T-helper 17 cell (primary cell): ENCODE measurements at places on chromosomes 6 and 20.

DNA sequence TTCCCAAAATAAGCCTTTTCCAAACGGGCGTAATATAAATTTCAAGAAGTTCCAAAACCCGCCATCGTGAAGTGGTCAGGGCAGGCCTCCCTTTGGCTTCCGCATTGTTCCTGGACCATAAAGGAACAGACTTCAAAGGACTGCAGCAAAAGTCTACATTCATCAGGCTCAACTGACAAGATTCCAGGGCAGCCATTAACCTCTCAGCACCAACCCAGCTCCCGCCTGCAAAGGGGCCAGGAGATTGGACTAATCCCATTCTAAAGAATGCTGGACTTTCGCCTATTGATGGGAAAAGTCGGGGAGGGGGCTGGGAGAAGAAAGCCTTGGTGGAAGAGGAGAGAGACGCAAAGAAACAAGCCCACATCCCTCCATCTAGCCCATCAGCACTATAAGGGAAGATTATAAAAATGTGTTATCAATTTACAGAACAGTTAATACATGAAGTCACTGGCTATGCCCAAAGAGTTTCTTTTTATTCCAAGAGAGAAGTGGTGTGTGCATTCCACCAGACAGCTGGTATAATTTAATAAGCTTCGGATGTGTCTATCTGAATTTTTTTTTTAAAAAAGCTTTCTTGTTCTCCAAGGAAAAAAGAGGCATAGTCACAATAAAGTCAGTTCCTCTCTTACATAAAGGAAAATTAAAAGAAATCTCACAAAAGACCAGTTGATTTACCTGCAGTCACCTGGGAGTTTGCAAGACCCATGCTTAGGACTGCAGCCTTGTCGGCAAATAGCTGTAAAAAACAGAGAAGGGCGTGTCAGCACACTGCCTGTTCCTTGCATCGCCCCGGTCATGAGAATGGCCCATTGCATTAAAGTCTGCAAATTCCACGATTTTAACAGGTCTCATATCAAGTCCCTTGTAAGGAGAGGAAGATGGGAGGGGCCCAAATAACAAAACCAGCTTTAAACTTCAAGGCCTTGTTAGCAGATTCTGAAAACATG, 17.8 kb downstream of the JAG1 start:
- H3K4me3 ChIP-seq: no peak overlapping the region
- DNase-seq: no peak

DNA sequence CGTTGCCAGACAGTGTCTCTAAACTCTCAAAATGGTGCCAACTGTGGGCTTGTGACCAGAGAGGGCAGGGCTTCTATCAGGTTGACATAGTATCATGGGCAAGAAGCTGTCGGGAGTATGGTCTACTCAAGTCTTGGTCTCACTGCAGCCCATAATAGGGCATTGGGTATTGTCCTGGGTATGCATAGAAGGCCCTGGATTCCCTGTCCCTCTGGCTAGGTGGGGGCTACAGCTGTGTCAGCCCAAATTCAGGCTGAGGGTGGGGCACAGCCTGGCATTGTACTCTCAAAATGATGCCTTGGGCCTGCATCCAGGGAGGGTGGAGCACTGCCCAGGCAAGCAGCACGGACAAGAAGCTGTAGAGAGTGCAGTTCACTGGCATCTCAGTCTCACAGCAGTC, 408.8 kb upstream of the MAN1A1 start:
- no peaks in the 10 kb centered on the region for H3K36me3 ChIP-seq
- H3K27me3 ChIP-seq: peaks cover 21% of the 10 kb centered on the region
- DNase-seq: no peak
- H3K4me1 ChIP-seq: no peaks in the 10 kb centered on the region
- no peak overlapping the region for H3K4me3 ChIP-seq

DNA sequence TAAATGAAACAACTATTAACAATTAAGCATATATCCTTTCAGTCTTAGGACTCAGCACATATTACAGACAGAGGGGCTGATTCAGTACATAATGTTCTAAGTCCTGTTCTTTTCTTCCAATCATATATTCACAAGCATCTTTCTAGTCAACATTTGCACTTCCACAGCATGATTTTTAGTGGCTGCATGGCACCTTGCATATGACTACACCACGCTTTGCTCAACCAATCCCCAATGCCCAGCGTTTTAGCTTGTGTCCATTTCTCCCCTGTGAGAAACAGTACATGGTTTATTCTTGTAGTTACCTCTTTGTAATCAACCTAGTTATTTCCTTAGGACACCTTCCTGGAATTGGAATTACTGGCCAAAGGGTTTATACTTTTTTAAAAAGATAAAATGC, 33.2 kb downstream of the AAR2 start:
- H3K36me3 ChIP-seq: peaks cover 2% of the 10 kb centered on the region
- no peaks in the 10 kb centered on the region for H3K4me1 ChIP-seq
- no peak overlapping the region for H3K27ac ChIP-seq
- H3K27me3 ChIP-seq: peaks cover 18% of the 10 kb centered on the region
- DNase-seq: no peak

DNA sequence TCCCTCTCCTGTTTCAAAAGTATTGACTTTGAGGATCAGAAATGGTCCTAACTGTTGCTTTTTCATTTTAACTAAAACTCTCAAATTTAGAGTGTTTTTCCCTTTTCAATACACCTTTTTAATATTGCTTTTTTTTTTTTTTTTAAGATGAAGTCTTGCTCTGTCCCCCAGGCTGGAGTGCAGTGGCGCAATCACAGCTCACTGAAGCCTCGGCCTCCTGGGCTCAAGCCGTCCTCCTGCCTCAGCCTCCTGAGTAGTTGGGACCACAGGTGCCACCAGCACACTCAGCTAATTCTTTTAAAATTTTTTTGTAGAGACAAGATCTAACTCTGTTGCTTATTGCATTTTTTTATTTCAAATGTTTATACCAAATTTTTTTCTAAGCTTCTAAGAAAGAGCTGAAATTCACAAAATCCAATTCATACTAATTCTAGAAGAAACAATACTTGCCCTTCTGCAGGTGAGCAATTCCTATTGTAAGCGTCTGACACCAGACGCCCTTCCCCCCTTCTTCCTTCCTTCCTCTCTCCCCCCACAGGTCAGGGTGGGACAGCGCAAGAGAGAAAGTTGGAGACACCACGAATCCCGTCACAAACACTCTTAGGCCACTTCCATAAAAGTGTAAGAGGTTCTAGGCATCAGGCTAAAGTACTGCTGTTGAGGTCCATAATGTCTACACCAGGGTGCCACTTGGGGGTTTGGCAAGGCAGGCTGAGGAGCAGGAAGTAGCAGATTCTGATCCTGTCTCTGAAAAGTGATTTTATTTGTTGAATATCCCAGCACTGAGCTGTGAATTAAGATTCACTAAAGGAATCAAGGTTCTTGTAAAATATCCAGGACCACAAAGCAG, 12.8 kb downstream of the DLL1 start:
- peak overlapping the region; percentile 86 for H3K27ac ChIP-seq
- H3K4me3 ChIP-seq: no peak overlapping the region
- peaks cover 15% of the 10 kb centered on the region for H3K4me1 ChIP-seq
- H3K27me3 ChIP-seq: peaks cover 17% of the 10 kb centered on the region

DNA sequence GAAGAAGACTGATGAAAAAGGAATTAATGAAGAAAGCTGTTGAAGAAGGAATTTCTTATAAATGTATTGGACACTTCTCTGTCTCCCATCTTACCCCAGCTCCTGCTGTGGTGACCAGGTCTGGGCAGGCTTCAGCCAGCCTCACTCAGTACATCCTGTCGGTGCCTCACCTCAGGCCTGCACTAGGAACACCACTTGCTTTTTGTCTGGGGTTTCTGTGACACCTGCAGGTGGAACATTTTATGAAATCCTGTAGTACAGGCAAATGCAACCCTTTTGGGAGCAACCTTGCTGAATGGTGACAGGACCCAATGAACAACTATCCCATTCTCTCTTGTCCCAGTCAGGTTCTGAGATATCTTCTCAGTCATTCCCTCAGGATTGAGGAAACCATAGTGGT, 129.7 kb downstream of the PRDM13 start:
- no peak for DNase-seq
- H3K36me3 ChIP-seq: peaks cover 2% of the 10 kb centered on the region
- peaks cover 5% of the 10 kb centered on the region for H3K4me1 ChIP-seq

DNA sequence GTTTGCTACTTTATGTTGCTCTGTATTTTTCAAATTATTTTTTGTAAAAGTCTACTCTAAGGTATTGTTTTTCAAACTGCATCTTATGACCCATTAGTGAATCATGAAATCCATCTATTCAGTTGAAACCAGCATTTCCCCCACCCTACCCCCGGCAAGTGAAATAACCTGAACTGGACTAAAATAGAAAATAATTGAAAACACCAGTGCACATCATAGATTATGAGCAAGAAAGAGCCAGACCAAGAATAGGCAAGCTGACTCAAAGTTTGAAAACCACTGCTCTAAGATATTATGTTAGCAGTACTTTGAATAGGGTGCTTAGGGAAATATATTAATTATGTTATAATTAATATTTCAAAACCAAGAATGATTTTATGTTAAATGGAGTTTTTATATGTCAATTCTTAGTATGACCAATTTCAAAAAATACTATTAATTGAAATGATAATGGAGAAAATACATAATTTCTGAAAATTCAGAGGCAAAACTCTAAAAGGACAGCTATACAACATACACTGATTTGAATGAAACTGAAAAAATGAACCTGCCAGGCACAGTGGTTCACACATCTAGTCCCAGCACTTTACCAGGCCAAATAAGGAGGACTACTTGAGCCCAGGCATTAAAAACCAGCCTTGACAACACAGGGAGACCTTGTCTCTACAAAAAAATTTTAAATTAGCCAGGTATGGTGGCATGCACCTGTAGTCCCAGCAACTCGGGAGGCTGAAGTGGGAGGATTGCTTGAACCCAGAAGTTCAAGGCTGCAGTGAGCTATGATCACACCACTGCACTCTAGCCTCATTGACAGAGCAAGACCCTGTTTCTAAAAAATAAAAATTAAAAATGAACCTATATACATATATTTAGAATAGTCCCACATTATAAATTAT, 112.0 kb downstream of the CDK19 start:
- H3K27me3 ChIP-seq: no peaks in the 10 kb centered on the region
- no peak for DNase-seq
- no peak overlapping the region for H3K27ac ChIP-seq
- H3K4me3 ChIP-seq: no peak overlapping the region

DNA sequence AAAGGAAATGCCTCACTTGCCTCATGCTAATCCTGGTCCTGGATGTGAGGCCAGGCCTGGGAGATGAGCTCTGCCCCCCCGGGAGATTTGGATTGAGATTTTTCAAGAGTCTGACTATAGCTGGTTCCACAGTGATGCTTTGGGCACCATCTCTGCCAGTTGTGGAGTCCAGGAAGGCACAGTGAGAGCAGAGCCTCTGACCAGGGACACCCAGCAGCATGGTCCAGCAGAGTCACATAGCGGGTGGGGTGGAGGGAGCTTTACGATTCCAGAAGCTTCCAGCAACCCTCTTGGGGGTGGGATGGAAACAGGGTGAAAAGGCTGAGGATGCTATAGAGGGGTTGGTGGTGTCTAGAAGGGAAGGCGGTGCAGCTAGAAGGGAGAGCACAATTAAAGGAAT, 8.7 kb downstream of the SLC32A1 start:
- H3K27ac ChIP-seq: no peak overlapping the region
- peaks cover 24% of the 10 kb centered on the region for H3K4me1 ChIP-seq
- peaks cover 90% of the 10 kb centered on the region for H3K27me3 ChIP-seq
- no peak overlapping the region for H3K4me3 ChIP-seq
- DNase-seq: no peak

GRCh38 chr6:24051942-24052589, 73.9 kb upstream of the NRSN1 start:
- H3K36me3 ChIP-seq: no peaks in the 10 kb centered on the region
- H3K27ac ChIP-seq: no peak overlapping the region
- no peaks in the 10 kb centered on the region for H3K4me1 ChIP-seq
- no peak overlapping the region for H3K4me3 ChIP-seq
- DNase-seq: no peak

GRCh38 chr6:101630941-101631340, 237.4 kb downstream of the GRIK2 start:
- DNase-seq: no peak
- H3K27me3 ChIP-seq: no peaks in the 10 kb centered on the region
- H3K4me1 ChIP-seq: no peaks in the 10 kb centered on the region
- no peak overlapping the region for H3K27ac ChIP-seq
- no peak overlapping the region for H3K4me3 ChIP-seq

DNA sequence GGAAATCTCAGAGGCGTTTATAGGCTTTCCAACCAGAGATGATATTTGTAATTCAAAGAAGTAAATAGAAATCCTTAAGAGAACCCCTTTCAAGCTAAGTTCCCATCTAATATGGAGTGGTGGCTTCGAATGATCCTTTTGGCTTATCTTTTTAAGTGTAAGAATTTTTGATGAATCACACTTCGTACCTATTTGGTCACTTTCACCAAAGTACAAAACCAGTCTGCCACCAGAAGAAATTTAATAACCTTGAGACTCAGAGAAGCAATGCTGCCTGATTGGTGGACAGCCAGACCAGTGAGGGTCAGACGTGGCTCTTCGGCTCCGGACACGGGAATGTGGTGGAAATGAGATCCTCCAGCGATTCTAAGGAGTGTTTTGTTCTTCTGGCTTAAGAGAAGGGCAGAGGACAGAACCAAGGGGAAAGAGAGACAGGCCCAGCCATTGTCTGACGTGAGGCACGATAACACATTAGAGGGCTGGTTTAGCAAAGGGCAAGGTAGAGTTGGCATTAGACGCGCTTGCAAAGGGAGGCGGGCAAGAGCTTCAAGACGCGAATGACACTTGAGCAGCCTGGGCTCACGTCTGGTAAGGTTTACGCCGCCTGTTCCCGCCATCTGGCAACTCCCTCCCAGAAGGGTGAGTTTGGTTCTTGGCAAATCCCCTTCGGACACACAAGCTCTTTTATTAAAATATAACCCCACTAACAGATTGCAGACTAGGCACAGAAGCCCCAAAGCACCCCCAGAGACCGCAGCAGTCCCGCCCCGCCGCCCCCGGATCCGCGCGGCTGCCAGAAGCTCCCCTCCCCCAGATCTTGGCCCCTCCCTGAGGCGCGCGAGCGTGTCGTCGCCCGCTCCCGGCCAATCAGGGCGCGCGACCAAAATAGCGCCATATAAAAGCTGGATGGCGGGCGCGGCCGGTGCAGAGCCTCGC, 50.0 kb upstream of the EZR start:
- H3K27ac ChIP-seq: peak overlapping the region; percentile 99
- H3K36me3 ChIP-seq: peaks cover 3% of the 10 kb centered on the region
- DNase-seq: peak; percentile 95
- peaks cover 18% of the 10 kb centered on the region for H3K4me1 ChIP-seq
- H3K4me3 ChIP-seq: peak overlapping the region; percentile 87

DNA sequence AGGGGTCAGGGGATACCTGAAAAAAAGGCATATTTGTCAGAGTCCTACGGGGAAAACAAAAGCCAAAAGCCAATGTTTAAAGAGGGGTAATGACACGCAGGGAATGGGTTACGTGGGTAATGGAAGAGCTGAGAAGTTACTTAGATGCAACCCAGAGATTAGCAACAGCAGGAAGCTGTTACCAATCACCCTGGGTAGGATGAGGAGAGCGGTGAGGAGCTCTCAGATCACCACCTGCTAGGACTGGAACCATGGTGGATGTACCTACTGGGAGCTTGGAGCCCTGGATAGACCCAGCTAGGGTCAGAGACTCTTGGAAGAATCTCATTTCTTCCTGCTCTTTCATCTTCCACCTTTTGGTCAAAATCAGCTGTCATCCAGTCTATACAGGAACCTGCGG, 51.2 kb upstream of the RNF24 start:
- H3K27ac ChIP-seq: no peak overlapping the region
- H3K36me3 ChIP-seq: no peaks in the 10 kb centered on the region
- DNase-seq: no peak
- H3K4me1 ChIP-seq: peaks cover 12% of the 10 kb centered on the region
